Nucleus accumbens (tissue), 56 donors: ENCODE measurements at places on chromosomes 1 and 21.

- DNase-seq: no peak
Measured at GRCh38 chr1:201459052-201459451, 9.9 kb downstream of the PHLDA3 start.

DNA sequence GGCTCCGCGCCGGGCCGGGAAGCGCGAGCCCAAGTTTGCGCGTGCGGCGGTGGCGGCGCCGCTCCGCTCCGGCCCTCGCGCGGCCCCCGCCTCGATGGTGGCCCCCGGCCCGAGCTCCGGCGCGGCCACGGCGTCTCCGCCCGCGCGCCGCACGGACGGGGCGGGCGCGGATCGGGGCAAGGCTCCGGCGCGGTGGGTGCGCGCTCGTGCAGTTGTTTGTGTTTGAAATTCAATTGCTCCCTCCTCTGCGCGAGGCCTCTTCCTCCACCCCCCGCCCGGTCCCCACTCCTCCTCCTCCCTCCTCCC is at the start of gene HDGF:
Gene HDGF, minus strand, starts transcription at position 225 of the 306 bp plus-strand sequence. CDS start 246 bp downstream, outside the sequence.
- DNase-seq: no peak

DNA sequence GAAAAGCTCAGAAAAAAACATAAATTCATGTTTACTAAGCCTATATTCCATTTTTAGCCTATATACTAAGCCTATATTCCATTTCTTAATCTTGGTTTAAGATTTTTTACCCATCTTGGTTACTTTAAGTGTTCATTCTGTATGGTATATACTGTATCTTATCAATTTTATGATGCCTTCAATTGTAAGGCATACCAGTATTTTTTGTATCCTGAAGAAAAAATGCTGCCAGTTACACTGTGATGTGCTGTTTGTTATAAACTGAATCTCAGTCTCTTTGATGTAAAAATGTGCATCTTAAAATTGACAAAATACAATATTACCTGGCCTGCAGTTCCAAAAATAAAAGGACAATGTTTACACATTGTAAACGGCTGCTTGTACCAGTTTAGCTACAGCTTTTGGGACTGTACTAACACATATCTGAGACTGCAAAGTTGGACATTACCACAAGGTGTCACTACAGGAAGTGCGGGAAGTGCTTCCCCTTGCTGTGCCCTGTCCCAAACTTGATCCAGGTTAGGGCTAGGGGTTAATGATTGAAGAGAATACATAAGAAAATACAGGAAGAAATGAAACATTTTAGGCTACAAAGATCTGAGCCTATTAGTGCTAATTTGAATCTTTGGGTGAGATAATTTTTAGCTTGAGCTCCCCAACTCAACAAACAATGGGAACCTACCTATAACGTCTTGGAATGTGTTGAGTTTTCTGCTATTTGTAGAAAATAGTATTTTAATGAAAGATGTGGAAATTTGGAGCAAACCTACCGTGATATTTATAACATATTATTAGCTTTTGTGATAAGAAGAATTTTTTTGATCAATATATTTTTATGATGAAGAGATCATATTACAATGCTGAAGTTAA is 108.9 kb downstream of the LBR start:
- no peak for DNase-seq

GRCh38 chr1:212152308-212152693 is 116.8 kb downstream of the DTL start:
- DNase-seq: no peak

DNA sequence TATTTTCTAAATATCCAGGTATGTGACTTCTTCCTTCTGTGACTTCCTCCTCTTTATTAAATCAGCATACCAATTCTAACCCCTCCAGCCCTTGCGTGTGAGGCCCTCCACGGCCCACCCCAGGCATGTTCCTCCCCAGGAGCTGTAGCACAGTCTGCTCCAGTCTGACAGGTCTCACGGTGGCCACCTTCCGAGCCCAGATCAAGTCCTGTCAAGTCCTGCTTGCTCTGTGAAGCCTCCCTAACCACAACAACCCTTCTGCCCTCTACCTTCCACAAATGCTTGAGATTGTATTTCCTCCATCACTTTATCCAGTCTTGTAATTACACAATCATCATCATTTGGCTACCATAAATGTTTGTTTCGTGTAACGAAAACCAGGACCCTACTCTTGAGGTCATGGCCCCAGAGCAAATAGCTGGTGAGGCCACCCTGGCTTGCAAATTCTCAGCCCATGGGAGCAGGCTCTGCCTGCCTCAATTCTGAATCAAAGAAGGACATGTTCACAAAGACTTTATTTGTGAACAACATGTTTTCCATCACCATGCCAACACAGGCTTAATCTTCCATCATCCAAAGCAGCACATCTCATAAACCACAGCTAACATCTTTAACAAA is 33.0 kb upstream of the S100A7 start:
- no peak for DNase-seq
